ENCODE measurements at places on chromosomes 7 and 10.
A peak's percentile ranks its signal among the peaks of the same experiment; 100 is the strongest.

DNA sequence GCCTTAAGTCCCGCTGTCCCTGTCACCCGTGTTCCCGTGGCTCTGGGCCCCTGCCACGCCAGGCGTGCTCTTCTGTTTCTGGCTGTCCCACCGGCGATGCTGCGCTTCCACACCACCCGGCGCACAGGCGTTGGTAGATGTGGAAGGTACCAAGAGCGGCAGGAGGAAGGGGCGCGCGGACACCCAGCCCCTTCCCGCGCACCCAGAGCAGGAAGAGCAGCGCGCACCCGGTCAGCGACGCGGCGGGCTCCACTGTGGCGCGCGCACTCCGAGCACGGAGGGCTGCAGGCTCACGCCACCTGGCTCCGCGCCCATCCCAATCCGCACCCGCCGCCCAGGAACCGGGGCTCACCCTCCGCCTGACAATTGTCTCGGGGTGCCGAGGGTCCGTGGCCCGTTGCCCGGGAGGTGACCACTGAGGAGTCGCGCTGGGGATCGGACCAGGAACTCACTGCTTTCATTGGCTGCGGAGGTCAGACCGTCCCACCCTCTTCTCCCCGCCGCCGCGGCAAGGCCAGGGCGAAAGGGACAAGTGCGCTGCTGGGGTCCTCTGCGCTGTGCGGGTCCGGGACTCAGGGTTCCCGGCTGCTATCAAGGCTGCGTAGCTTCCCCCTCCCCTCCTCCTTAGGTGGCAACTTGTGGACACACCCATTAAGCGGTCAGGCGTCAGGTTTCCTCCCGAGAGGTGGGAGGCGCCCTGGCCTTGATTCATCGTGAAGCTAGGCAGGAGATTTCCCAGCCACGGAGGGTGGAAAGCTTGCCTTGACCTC, 121.6 kb upstream of the ZNF92 start:
- DNase-seq: peak; percentile 61

DNA sequence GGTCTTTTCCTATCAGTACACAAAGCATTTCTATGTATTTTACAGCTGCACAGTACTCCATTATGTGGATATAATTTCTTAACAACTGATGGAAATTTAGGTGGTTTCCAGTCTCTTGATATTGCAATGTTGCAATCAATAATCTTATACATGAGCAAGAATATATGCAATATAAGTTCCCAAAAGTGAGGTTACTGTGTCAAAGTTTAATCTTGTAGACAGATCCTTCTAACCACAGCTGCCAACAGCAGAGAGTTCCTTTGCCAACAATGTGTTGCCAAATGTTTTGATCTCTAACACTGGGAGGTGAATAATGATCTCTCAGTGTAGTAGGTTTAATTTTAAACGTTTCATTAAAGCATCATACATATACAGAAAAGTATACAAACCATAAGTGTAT, 54.5 kb downstream of the CUL2 start:
- no peak for DNase-seq

DNA sequence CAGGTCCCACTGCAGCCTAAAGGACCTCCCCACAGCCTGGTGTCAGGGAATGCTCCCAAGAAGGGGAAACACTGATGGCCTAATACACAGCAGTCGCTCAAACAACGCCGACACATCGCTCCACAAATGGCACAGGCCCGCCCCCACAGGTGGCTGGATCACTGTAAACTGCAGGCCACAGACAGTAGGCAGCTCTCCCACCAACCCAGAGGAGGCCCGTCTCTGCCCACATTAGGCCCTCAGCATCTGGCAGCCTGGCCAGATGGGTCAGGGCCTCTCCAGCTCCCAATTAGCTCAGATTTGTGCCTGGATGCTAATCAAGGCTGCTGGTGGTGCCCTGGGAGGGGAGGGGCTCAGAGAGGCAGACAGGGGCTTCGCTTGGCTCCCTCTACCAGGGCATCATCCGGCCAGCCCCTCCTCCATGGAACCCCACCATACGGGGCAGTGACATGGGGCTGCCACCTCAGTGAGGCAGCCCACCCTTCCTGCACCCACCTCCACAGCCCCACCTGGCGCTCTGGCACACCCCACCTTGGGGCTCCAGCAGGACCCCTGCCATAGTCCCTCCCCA, 42.7 kb downstream of the CAMK2B start:
- DNase-seq: peak; percentile 13

- no peak for DNase-seq
Measured at GRCh38 chr10:117264782-117265181, 23.9 kb downstream of the SLC18A2 start.

- DNase-seq: no peak
Measured at GRCh38 chr7:19102884-19103283, 14.6 kb downstream of the TWIST1 start.

- DNase-seq: no peak
Measured at GRCh38 chr7:139095194-139095659, 14.3 kb downstream of the ZC3HAV1 start.

- no peak for DNase-seq
Measured at GRCh38 chr10:96626795-96627194, 40.0 kb upstream of the TM9SF3 start.

- no peak for DNase-seq
Measured at GRCh38 chr7:90625562-90625961, 29.4 kb downstream of the CDK14 start.

- DNase-seq: no peak
Measured at GRCh38 chr10:119466655-119467054, 75.9 kb downstream of the RGS10 start.

- no peak for DNase-seq
Measured at GRCh38 chr7:17152721-17153120, 145.7 kb upstream of the AHR start.

DNA sequence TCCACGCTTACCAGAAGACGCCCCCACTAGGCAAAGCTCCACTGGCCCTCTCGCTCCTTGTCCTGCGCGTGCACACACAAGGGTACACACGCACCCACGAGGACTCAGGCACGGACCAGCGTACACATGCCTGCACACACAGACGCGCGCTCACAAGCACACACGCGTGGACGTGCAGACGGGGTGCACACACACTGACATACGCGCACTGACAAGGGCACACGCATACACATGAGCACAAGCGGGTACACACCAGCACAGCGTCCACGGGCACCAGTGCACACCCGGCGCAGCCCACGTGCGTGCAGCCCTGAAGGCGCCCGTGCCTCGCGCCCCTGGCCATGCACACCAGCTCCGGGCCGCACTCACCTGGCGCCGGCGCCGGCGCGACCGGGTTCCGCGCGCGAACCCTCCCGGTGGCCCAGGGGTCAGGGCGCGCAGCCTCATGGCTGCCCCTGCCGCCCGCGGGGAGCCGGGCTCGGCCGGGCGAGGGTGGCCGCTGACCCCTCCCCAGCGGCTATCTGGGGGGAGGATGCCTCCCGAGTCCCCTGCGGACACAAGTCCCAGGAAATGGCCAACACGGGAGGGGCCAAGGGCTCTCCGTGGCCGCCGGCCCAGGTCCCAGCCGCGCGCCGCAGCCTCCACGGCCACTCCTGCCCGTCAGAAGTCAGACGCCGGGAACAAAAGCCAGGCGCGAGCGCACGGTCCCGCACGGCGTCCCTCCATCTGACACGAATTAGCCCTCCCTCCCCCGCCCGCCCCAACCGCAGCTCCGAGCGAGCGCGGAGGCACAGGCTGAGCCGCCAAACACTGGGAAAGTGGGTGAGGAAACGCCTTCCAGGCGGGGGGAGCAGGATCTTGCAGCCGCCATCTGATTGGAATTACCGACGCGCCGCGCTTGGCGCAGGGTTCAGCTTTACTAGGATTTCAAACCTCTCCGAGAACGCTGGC, 45.0 kb downstream of the TNS3 start:
- peak; percentile 68 for DNase-seq

- DNase-seq: peak; percentile 91
Measured at GRCh38 chr7:115008465-115009114, 86.7 kb downstream of the MDFIC start.

GRCh38 chr10:14774797-14775196, at the start of gene FAM107B:
FAM107B (minus strand) TSS chr10:14774897; CDS start chr10:14774663, 234 bp downstream.
- no peak for DNase-seq

- DNase-seq: no peak
Measured at GRCh38 chr7:118902600-118902999, 678.1 kb downstream of the ANKRD7 start.

DNA sequence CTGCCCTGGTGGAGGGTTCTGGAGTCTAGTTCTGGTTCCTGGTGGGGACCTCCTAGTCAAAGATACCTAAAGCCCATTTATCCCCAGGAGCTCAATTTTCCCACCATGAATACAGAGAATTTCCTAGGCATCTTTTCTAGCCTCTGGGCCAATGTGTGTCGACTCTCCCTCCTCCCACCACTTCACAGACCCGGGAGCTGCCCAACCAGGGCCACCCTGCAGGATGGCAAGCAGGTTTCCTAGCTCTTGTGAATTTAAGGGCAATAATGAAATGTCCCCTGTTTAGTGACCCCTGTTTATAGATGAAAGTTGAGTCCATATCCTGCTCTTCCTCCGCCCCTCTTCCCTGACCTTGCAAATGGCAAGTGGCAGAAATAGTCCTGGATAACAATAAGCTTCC, 9.4 kb downstream of the DLX5 start:
- no peak for DNase-seq

DNA sequence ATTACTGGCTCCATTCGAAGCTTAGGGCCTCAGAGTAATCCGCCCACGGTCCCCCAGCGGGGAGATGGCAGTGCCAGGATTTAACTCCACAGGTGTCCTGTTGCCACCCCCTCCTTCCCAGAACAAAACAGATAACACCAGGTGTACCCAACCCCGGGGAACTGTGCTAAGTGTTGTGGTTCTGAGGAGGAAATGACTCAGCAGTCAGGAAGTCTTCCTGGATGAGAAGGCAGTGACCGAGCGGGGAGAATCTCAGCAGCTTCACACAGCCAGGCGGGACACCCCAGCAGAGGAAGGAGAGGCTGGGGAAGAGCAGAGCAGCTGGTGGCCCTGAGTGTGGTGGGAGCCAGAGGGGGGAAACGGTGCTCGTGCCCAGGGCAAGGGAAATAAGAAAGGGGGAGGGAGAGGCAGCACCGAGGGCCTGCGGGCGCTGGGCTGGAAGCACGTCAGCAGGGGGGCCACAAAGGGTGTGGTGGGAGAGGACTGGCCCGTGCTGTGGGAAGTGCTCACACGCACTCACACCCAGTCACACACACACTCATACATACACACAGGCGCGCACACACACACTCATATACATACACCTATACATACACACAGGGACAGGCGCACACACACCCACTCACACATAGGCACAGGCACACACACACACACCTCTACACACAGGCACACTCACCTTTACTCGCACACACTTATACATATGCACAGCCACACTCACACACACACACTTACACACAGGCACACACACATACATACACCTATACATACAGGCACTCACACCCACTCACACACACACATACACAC, 59.8 kb upstream of the CHST15 start:
- DNase-seq: peak; percentile 61

- DNase-seq: no peak
Measured at GRCh38 chr7:131212114-131212513, 115.6 kb upstream of the MKLN1 start.

- no peak for DNase-seq
Measured at GRCh38 chr10:124386186-124387077, 32.3 kb downstream of the OAT start.

- no peak for DNase-seq
Measured at GRCh38 chr10:44659320-44659719, 251.8 kb upstream of the TMEM72 start.

- no peak for DNase-seq
Measured at GRCh38 chr10:105844241-105844640, 1203.2 kb downstream of the SORCS3 start.

DNA sequence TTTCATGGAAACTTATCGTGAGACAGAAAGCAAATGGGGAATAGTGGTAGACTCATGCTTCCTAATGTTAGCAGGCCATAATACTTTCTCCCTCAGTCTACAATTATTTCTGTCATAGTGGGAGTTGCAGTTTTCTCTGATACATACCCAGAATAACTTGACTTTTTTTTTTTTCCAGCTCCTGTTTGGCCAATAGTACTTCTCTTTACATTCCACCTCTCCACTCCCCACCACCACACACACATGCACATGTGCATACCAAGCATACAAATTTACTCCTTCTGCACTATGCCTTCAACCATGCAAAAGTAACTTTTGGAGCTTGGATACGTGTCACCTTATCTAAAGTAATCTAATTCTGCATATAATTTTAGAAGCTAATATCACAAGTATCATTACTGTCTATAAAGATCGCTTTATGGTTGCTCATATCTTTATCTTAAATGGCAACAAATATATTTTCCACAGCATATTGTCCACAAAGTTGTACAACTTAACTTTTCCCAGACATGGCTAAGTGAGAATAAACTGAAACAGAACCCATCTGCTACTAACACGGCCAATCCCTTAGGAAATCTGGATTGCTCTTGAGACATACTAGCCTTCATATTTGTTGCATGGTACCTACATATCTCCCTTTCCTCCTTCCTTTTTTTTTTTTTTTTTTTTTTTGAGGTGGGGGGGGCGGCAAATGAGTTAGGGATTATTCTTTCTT, 49.0 kb downstream of the TES start:
- DNase-seq: no peak

- DNase-seq: no peak
Measured at GRCh38 chr7:6175645-6176044, 96.8 kb downstream of the CYTH3 start.

DNA sequence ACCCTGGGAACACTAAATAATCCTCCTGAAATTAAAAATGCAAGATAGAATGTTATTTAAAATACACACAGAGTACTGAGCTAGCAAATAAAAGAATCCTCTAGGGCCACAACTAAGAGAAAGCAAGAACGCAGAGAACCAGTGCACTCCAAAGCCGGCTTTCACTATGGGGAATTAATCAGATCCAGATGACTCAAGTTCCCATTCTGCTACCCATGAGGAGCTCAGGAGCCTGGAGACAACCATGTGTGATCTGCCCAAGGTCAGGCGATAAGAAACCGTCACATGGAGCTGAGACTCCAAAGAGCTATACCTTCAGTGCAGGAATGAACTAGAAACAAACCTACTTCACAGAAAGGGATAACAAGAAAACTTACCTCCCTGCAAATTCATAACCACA, 19.5 kb upstream of the CYREN start:
- no peak for DNase-seq

DNA sequence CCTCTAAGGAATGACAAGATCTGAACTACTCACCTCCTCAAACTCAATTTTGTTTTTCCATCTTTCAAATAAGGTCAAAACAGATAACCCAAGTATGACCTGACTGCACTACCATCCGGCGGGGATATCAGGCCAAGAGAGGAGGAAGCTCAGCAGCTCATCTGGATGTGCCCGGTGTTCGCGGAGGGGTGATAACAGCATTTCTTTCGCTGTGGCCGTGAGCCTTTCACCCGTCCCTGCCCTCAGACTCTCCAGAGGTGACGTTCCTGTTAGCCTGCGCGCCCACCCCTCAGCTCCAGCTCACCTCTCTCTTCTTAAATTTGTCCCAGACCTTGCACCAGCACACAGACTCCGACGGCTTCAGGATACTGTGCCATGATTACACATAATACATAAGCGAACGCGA, 526 bp downstream of the ZNF248 start:
- no peak for DNase-seq

DNA sequence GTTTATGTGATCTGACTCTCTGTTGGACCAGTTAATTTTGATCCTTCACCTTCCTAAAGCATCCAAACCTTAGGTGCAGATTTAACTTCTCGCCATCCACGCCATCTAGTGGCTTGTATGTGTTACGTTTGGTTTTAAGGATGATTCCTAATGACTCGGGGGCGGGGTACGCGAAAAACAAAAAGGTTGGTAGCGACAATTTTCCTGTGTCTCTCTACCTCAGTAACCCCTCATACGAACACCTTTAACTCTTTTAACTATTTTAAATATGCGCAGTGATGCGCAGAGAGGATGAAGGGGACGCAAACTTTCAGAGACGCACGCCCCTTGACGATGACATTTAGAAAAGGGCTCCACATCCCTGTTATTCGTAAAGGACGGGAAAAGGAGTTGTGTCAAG, 714 bp upstream of the KCND2 start:
- no peak for DNase-seq
